Thymus (tissue), 14 donors: ENCODE measurements at places on chromosomes 4 and X. TPM values are rescaled to one million over a fixed set of nuclear protein-coding genes. Genes with fewer than 3 reads are reported as not detected.

DNA sequence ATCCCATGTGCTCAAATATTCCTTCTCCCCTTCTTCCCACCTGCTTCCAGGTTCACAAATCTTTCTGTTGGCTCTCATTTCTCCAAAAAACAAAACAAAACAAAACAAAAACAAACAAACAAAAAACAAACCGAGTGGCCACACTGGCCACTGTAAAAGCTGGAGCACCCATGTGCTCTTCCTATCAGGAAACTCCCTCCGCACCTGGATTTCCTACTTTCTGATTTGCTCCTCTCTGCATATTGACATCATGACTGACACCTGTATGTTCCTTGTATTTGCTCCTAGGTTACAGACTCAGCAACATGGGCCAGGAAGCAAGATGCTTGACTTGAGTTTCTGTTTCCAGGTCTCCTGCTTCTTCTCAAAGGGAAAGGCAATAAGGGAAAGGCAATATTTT is 258.8 kb downstream of the GPC3 start:
- no peaks in the 10 kb centered on the region for H3K4me1 ChIP-seq
- no peaks in the 10 kb centered on the region for H3K36me3 ChIP-seq
- no peaks in the 10 kb centered on the region for H3K27me3 ChIP-seq
- DNase-seq: no peak

- DNase-seq: no peak
- H3K4me1 ChIP-seq: no peaks in the 10 kb centered on the region
- H3K27me3 ChIP-seq: no peaks in the 10 kb centered on the region
- H3K27ac ChIP-seq: no peak overlapping the region
- no peaks in the 10 kb centered on the region for H3K36me3 ChIP-seq
Measured at GRCh38 chrX:129145840-129146272, 377.4 kb downstream of the SMARCA1 start.

GRCh38 chr4:140049024-140049848 is 104.7 kb downstream of the MAML3 start:
- H3K27ac ChIP-seq: peak overlapping the region; percentile 98
- peak; percentile 87 for DNase-seq
- H3K27me3 ChIP-seq: no peaks in the 10 kb centered on the region
- no peaks in the 10 kb centered on the region for H3K36me3 ChIP-seq
- peaks cover 36% of the 10 kb centered on the region for H3K4me1 ChIP-seq
- H3K4me3 ChIP-seq: peak overlapping the region; percentile 64

GRCh38 chr4:6270636-6271121 is 1.0 kb downstream of the WFS1 start:
- DNase-seq: no peak
- H3K4me3 ChIP-seq: no peak overlapping the region
- no peaks in the 10 kb centered on the region for H3K36me3 ChIP-seq
- no peak overlapping the region for H3K27ac ChIP-seq

DDIT4L gene
- polyA plus RNA-seq: 1.5 TPM

TENT5D gene
- not detected for polyA plus RNA-seq

GRCh38 chr4:53101191-53101581 is 239.1 kb downstream of the RASL11B start:
- no peak overlapping the region for H3K4me3 ChIP-seq
- no peaks in the 10 kb centered on the region for H3K36me3 ChIP-seq
- no peak for DNase-seq
- no peaks in the 10 kb centered on the region for H3K27me3 ChIP-seq
- no peak overlapping the region for H3K27ac ChIP-seq
- no peaks in the 10 kb centered on the region for H3K4me1 ChIP-seq

DNA sequence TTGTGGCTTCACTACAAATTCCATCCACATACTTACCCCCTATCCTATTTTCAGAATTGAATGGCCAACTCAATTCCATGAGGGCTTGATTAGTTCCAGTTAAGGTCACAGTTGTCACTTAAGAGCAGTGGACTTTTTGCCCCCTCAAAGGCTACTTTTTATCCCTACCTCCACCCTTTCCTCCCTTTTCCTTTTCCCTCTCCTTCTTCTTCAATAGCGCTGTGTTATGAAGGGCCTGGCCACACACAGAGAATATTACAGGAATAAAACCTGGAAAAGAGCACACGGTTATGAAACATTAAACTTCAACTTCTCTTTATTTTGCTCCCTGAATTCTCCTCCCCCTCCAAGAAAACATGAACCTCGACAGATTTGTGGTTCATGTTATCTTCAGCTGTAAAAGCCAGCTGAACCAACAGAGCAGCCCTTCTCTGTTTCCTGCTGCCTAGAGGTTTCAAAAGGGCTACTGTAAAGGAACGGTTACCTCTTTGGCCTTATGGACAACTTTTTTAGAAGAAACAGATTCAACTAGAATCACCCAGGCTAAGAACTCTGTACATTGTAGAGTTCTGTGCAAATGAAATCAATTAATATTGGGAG is 87.0 kb upstream of the RPL34 start:
- no peaks in the 10 kb centered on the region for H3K27me3 ChIP-seq
- peaks cover 40% of the 10 kb centered on the region for H3K4me1 ChIP-seq
- no peaks in the 10 kb centered on the region for H3K36me3 ChIP-seq
- peak overlapping the region; percentile 20 for H3K27ac ChIP-seq
- no peak overlapping the region for H3K4me3 ChIP-seq

- no peaks in the 10 kb centered on the region for H3K36me3 ChIP-seq
- H3K27me3 ChIP-seq: no peaks in the 10 kb centered on the region
- H3K4me3 ChIP-seq: no peak overlapping the region
- H3K4me1 ChIP-seq: no peaks in the 10 kb centered on the region
Measured at GRCh38 chrX:136789856-136790255, 9.1 kb upstream of the ARHGEF6 start.

DNA sequence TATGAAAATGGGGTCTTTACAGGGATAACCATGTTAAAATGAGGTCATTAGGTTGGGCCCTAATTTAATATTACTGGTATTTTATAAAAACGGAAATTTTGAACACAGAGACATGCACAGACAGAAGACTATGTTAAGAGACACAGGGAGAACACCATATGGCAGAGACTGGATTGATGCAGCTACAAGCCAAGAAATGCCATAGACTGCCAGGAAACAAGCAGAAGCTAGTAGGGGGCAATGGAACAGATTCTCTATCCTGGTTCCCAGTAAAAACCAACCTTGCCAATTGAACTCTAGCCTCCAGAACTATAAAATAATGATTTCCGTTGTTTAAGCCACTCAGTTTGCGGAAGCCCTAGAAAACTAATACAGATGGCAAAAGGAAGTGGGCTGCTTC is 6.6 kb upstream of the GUF1 start:
- no peaks in the 10 kb centered on the region for H3K36me3 ChIP-seq
- no peaks in the 10 kb centered on the region for H3K4me1 ChIP-seq
- no peaks in the 10 kb centered on the region for H3K27me3 ChIP-seq
- DNase-seq: no peak
- H3K4me3 ChIP-seq: no peak overlapping the region

TCEAL2 gene
- 1.5 TPM for polyA plus RNA-seq

DNA sequence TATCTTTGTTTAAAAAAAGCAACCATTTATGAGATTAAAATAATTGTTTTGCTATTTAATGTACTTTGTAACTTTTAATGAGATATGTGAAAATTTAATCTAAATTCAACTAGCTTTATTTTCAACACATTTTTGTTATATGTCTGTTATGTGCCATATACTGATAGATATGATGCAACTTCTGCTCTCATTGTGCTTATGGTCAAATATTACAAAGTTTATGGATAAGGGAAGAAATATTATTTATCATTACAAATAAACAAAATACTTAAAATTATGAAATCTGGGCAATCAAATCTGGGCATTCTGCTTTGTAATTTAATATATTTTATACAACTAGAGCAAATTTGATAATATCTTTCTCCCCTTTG is 40.0 kb downstream of the PCDH10 start:
- H3K4me1 ChIP-seq: no peaks in the 10 kb centered on the region
- H3K27ac ChIP-seq: no peak overlapping the region
- no peak for DNase-seq

TRO gene
- 12.4 TPM for polyA plus RNA-seq

- no peaks in the 10 kb centered on the region for H3K36me3 ChIP-seq
- H3K4me3 ChIP-seq: peak within 1 kb of the TSS; percentile 71
- H3K27me3 ChIP-seq: no peaks in the 10 kb centered on the region
- no peaks in the 10 kb centered on the region for H3K4me1 ChIP-seq
Measured at GRCh38 chrX:48003758-48004457, at the start of gene ZNF182. ZNF182 (minus strand) TSS chrX:48003989; CDS start chrX:48002609, 1,380 bp downstream.

SPARCL1 gene
- polyA plus RNA-seq: 229 TPM

- no peaks in the 10 kb centered on the region for H3K36me3 ChIP-seq
- no peak for DNase-seq
- H3K27ac ChIP-seq: no peak overlapping the region
- no peak overlapping the region for H3K4me3 ChIP-seq
- H3K4me1 ChIP-seq: no peaks in the 10 kb centered on the region
Measured at GRCh38 chrX:129318375-129318774, 204.9 kb downstream of the SMARCA1 start.

DNA sequence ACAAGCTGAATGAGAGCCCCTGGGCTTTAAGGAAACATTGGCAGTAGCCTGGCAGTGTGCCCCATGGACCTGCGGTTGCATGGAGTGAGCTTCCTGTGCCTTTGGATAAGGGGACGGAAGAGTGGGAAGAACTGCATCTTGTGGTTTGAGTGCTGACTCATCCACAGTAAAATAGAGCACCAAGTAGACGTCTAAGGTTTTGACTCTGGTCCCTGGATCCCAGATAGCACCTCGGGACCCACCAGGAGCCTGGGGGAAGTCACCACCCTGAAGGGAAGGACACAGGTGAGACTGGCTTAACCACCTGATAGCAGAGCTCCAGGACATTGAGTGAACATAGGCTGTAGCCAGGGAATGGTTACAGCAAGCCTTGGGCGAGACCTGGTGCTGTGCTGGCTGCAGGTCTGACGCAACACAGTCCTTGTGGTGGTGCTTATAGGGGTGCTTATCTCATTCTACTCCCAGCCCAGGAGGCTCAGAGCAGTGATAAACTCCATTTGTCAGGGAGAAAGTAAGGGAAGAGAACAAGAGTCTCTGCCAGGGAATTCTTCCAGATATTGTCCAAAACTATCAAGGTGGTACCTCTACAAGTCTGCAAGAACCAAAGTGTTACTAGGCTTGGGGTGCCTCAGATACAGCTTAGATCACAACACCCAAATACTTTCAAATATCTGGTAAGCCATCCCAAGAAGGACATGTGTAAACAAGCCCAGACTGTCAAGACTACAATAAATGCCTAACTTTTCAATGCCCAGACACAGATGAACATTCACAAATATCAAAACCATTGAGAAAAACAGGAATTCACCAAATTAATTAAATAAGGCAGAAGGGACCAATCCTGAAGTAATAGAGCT is 123.6 kb upstream of the TET2 start:
- no peaks in the 10 kb centered on the region for H3K4me1 ChIP-seq
- no peak for DNase-seq
- no peaks in the 10 kb centered on the region for H3K36me3 ChIP-seq

C4orf54 gene
- polyA plus RNA-seq: 0.23 TPM

TNIP3 gene
- 2.1 TPM for polyA plus RNA-seq

GRCh38 chr4:76595435-76595834 is 160.4 kb downstream of the SHROOM3 start:
- no peak overlapping the region for H3K4me3 ChIP-seq
- no peak for DNase-seq
- H3K4me1 ChIP-seq: no peaks in the 10 kb centered on the region
- no peaks in the 10 kb centered on the region for H3K36me3 ChIP-seq
- H3K27ac ChIP-seq: no peak overlapping the region

- H3K27ac ChIP-seq: no peak overlapping the region
- no peak overlapping the region for H3K4me3 ChIP-seq
- H3K36me3 ChIP-seq: no peaks in the 10 kb centered on the region
- no peaks in the 10 kb centered on the region for H3K27me3 ChIP-seq
Measured at GRCh38 chrX:9619581-9619980, 146.1 kb downstream of the GPR143 start.

- no peak overlapping the region for H3K4me3 ChIP-seq
- no peak for DNase-seq
- H3K36me3 ChIP-seq: no peaks in the 10 kb centered on the region
- no peaks in the 10 kb centered on the region for H3K4me1 ChIP-seq
- H3K27me3 ChIP-seq: no peaks in the 10 kb centered on the region
- no peak overlapping the region for H3K27ac ChIP-seq
Measured at GRCh38 chr4:25815586-25815985, 47.2 kb downstream of the SEL1L3 start.

NHSL2 gene
- polyA plus RNA-seq: 0.80 TPM

GRCh38 chrX:124342174-124342867 is 4.0 kb upstream of the SH2D1A start:
- H3K27ac ChIP-seq: peak overlapping the region; percentile 52
- no peaks in the 10 kb centered on the region for H3K36me3 ChIP-seq
- peaks cover 12% of the 10 kb centered on the region for H3K4me1 ChIP-seq
- no peak for DNase-seq
- H3K4me3 ChIP-seq: no peak overlapping the region
- no peaks in the 10 kb centered on the region for H3K27me3 ChIP-seq

- DNase-seq: no peak
- no peak overlapping the region for H3K4me3 ChIP-seq
- no peaks in the 10 kb centered on the region for H3K4me1 ChIP-seq
- no peaks in the 10 kb centered on the region for H3K27me3 ChIP-seq
- H3K27ac ChIP-seq: no peak overlapping the region
Measured at GRCh38 chr4:152344001-152344400, 191.9 kb downstream of the FBXW7 start.

CWH43 gene
- polyA plus RNA-seq: 1.3 TPM

- no peak overlapping the region for H3K4me3 ChIP-seq
- no peak for DNase-seq
- H3K36me3 ChIP-seq: no peaks in the 10 kb centered on the region
Measured at GRCh38 chrX:10450959-10451355, 169.4 kb downstream of the MID1 start.

GRCh38 chr4:75429208-75429607 is 85.0 kb downstream of the RCHY1 start:
- no peaks in the 10 kb centered on the region for H3K36me3 ChIP-seq
- H3K4me1 ChIP-seq: no peaks in the 10 kb centered on the region
- no peak overlapping the region for H3K27ac ChIP-seq

- DNase-seq: no peak
- H3K27ac ChIP-seq: no peak overlapping the region
- no peaks in the 10 kb centered on the region for H3K36me3 ChIP-seq
- H3K4me3 ChIP-seq: no peak overlapping the region
Measured at GRCh38 chr4:55032788-55033187, 92.6 kb downstream of the KDR start.

DNA sequence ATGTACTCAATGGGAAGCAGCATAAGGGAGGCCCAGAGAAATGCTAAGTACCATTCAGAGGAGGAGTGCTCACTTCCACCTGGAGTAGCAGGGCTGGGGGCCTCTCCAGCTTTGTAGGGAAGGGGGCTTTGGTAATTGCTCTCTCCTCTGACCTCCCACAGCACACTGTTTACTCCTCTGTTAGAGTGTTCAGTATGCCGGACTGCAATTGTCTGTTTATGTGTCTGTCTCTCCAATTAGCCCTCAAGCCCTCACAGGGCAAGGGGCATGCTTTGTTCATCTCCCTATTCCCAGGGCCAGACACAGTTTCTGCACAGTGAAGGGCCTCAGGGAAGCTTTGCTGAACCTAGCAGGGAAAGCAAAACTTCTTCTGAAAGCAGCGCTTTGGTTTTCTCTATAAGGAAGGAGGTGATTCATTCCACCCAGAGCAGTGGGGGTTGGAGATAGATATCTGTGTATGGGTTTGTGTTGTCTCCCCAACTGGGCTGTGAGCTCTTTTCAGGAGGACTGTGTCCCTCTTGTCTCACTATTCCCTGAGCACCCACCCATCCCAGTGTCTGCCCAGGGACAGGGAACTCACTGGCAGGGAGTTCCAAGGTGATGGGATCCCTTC is 50.0 kb upstream of the VMA21 start:
- H3K27me3 ChIP-seq: no peaks in the 10 kb centered on the region
- H3K36me3 ChIP-seq: no peaks in the 10 kb centered on the region
- no peak for DNase-seq
- H3K27ac ChIP-seq: no peak overlapping the region

- DNase-seq: no peak
- no peaks in the 10 kb centered on the region for H3K27me3 ChIP-seq
- no peaks in the 10 kb centered on the region for H3K36me3 ChIP-seq
- no peak overlapping the region for H3K4me3 ChIP-seq
- peaks cover 3% of the 10 kb centered on the region for H3K4me1 ChIP-seq
- H3K27ac ChIP-seq: no peak overlapping the region
Measured at GRCh38 chr4:47484168-47484567, 907 bp upstream of the ATP10D start.

CABS1 gene
- polyA plus RNA-seq: 0.02 TPM
